ENCODE measurements at places on chromosomes 5 and 9.

- no peak for DNase-seq
Measured at GRCh38 chr5:58767104-58767503, 184.2 kb downstream of the RAB3C start.

- DNase-seq: no peak
Measured at GRCh38 chr9:2263665-2264064, 248.5 kb downstream of the SMARCA2 start.

- DNase-seq: peak; percentile 32
Measured at GRCh38 chr5:114174131-114174530, 187.7 kb upstream of the KCNN2 start.

- DNase-seq: no peak
Measured at GRCh38 chr5:133499895-133500294, 112.4 kb downstream of the FSTL4 start.

Data from PC-3 (cell line).